ENCODE measurements at places on chromosomes 3 and 15.

DNA sequence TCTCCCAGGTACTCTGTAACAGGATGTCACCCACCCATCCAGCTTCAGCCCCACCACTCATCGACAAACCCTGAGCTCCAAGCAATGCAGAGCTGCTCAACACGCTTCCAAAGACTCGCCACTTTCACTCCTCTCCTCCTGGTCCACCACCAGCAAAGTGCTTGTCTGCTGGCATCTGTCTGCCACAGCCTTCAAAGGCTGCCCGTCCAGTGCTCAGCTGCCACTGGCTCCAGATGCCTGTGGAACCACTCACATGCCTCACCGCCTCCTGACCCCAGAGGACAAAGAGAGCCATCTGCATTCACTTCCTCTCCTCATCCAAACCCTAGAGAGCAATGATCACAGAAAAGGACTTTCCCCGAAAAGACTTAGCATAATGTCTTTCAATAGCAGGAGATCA lies 109.5 kb upstream of the OCA2 start:
- no peak for DNase-seq

- DNase-seq, result no peak
Observed at GRCh38 chr3:196063971-196064370, 17.9 kb downstream of the TFRC start.

GRCh38 chr3:195451373-195452015 lies 8.7 kb upstream of the ACAP2 start:
- DNase-seq, result peak; percentile 89

- no peak for DNase-seq
Observed at GRCh38 chr15:90530250-90531051, 728 bp downstream of the CRTC3 start.

DNA sequence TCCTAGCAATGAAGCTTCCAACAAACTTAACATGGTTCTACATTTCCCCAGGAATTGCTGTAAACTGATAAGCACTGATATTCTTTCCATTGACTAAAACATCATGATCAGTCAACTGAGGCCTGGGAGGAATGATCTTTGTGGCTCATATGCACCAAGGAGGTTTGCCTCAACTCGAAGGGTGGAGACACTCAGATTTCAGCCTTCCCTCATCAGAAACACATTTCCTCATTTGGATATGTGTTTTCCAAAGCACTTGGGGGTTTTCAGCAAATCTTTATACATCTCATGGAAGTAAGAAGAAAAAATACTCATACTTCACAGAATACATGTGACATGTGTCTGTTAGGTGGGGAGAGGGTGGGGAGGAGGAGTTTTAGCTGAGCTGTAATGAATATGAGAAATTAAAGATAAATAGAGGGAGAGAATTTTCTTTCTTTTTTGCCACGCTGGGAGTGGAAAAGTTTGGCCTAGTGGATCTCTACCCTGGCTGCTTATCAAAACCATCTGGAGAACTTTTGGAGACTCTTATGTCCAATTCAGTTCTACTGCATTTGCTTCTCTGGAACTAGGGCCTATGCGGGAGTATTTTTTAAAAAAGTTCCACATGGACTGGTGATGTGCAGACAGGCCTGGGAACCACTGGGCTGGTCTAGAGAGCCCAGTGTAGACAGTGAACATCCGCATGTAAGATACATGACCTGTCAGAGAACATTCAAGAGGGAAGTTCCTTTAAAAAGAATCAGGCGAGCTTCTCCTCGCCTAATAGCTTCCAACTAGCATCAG lies 301.0 kb upstream of the ICE2 start:
- DNase-seq, result no peak

DNA sequence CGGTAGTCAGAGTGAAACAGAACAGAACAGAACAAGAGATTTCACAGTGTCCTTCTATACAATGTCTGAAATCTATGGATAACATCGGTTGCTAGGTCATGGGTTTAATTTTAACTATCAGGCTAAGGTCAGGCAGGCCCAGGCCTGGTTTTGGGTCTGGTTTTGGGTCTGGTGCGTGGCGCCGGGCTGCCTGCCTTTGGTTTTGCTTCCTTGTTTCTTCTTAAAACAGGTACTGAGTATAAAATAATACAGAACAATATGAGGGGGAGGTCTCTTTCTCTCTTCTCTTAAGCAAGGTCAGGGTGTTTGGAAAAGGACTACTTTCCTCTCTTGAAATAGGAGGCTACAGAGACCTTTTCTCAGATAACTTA lies 1.4 kb downstream of the AEN start:
- DNase-seq, result no peak

DNA sequence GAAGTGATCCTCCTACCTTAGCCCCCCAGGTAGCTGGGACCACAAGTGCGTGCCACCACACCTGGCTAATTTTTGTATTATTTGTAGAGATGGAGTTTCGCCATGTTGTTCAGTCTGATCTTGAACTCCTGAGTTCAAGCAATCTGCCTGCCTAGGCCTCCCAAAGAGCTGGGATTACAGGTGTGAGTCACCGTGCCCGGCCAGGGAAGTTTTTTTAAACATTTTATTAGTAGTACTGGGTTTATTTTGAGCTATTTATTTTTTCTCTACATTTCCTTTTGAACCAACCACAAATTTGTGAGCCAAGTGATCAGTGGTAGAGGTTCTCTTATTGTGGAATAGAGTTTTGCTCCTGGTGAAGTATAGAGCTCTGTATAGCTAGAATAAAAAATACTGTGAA lies 33.7 kb downstream of the ARMC8 start:
- no peak for DNase-seq

DNA sequence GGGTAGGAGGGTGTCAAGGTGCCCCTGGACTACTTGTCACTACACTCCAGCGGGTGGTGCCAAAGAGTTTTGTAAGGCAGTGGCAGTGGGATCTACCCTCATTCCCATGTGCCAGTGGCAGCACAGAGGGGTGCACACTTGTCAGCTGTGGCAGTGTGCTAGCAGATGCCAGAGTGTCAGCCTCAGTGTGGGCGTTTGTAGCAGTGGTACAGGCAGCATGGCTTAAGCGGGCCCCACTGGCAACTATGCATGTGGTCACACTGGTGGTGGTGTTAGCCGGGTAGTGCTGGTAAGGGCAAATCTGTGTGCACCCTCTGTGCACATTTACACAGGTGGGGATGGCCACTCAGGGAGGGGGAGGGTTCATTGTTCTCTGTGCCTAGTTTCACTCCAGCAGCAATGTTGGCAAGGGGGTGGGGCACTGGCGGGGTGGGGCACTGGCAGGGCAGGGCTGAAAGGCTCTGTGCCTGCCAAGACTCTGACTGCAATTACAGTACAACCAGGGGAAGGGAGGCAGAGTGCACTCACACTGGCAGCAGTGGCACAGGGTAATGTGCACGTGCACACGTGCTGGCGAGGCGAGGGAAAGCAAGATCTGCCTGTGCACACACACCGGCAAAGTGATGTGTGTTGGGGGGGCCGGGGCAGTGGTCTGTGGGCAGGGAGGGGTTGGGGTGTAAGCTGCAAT lies 31.8 kb downstream of the MYO9A start:
- no peak for DNase-seq

DNA sequence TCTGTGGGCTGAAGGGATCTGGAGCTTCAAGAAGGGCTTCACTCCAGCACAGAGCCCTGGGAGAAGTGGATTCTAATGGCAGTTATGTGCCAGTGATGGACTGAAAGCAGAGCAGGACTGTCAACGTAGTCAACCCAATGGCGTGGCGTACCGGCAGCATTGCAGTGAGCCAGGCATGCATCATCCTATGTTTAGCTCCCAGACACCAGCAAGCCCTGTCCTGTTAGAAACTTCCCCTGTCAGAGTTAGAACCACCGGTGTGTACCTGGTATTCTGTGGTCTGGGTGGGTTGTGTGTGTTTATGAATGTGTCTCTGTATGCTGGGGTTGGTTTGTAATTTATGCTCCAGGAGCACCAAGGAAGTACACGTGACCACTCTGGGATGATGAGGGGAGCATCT lies 86.3 kb downstream of the CLSTN2 start:
- no peak for DNase-seq
